NCI-H774 (cell line): ENCODE measurements at places on chromosomes 2 and 18.

- DNase-seq: no peak
Measured at GRCh38 chr2:107669335-107669734, 157.4 kb upstream of the RGPD4 start.

DNA sequence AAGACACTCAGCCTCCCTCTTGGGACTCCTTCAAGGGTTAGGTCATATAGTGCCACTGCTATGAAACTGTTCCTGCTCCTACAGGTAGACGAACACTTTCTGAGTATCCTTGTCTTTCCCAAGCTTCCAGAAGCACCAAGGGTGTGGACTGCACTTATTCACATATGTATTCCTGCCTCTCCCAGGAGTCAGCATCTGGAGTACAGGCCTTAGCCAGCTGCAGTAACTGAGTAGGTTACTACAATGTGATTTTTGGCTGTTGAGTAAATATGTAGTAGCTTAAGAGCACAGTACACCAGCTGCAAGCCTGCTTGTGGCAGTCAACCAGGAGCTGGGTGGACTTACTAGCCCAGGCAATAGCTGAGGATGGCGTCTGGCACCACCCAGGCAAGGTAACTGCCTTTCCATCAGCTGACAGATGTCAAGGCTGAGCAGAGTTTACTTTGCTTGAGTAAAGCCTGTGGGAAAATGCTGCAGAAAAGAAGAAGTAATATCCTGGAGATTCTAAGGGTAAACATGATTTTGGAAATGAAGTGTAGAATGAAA is 14.0 kb upstream of the SCLY start:
- no peak for DNase-seq

DNA sequence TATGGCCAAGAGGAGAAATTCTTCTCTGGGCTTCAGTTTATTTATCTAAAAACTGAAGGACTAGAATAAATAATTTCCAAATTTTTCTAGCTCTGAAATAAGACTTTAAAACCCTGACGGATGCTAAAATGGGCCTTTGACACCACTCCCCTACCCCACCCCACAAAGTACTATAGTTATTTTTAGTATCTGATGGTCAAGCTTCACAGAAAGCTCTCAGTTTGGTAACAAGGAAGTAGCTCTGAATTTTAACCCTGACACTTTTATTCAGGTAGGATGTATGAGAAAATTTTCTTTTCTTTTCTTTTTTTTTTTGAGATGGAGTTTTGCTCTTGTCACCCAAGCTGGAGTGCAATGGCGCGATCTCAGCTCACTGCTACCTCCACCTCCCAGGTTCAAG is 2.4 kb downstream of the RBKS start:
- DNase-seq: no peak

GRCh38 chr18:3877678-3878077 is 427.7 kb downstream of the TGIF1 start:
- DNase-seq: no peak

- DNase-seq: no peak
Measured at GRCh38 chr18:22988208-22988607, 55.1 kb downstream of the RBBP8 start.

- peak; percentile 20 for DNase-seq
Measured at GRCh38 chr2:101518578-101519492, 43.9 kb upstream of the RFX8 start.

GRCh38 chr2:223846515-223846914 is 9.1 kb upstream of the AP1S3 start:
- DNase-seq: no peak

DNA sequence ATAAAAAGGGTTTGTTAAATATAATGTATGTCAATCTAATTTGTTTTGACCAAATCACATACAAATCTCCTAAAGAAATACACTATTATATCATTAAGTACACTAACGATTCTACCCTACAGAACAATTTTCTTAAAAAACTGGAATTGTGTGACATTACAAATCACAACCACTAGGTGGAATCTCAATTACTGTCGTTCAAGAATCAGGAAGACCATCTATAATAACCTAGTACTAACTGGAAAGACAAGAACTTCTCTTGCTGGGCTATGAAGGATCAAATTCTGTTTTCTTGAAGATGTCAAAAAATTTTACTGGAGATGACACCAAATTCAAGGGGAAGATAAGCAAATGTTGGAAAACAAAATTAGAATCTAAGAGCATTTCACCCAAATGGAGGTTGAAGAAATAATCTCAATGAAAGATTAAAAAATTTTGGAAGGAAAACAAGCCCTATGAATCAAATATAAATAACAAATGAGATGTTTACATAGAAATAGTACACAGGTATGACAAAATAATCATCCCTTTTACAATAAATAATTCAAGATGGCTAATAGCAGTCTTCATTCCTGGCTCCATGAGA is 110.9 kb downstream of the STK39 start:
- no peak for DNase-seq

DNA sequence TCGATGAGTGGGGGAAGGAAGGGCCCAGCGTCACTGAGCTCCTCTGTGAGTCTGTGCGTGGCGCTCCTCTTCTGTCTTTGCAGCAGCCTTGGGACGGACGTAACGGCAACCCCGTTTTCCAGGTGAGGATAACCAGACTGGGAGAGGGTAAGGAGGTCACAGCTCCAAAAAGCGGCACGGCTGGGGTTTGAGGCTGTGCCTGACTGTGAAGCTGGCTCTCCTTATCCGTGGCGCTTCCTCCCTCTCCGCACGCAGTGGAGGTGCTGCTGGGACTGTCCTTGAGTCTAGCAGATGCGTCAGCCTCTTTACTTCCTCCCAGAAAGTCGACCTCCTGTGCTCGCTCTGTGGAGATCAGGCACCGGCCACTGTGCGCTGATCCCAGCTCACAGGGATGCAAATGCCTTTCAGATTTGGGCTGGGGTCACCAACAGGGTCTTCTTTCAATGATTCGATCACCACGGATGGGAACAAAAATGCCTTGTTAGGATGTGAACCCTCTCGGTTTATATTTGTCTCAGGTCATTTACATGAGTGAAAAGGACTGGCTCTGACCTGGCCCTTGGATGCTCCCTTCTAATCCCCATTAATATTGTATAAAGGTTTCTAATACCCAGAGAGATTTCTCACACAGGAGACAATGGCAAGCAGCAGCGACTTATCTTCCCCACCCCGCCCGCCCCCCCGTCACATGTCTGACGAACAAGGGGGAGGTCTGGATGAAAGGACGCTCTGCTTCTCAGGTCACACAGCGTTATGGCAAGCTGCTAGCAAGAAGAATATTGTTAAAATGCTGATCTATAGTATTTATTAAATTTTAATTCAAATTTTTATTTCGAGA is 30.1 kb upstream of the E2F6 start:
- no peak for DNase-seq

GRCh38 chr2:46589356-46589755 is 110.0 kb downstream of the TMEM247 start:
- DNase-seq: no peak

DNA sequence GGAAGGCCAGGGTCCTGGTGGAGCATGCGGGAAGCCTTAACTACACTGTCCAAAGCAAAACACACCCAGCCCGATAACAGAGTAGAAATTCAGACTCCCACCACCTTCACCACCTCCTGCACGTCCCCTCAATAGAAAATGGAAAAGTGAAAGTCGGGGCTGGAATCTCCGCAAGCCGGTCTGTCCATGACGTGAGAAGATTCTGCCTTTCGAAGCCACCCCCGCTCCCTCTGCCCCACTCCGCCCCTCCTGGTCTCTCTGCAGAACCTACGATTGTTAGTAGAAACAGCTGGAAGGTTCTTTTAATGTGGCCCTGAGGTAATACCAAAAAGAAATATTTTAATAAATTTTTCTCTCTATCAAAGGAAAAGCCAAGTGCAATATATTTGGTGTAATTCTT is 116.4 kb downstream of the GBX2 start:
- DNase-seq: no peak

GRCh38 chr2:136448432-136448831 is 316.9 kb upstream of the THSD7B start:
- peak; percentile 43 for DNase-seq

DNA sequence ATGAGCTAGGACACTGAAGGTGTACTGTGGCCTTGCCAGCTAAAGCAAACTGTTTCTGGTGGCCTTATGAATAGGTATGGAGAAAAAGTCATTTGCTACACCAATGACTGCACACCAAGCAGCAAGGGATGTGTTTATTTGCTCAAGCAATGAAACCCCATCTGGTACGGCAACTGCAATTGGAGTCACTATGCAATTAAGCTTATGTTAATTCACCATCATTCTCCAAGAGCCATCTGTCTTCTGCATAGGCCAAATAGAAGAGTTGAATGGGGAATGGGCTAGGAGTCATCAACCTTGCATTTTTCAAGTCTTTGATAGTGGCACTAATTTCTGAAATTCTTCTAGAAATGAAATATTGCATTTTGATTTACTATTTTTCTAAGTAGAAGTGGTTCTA is 372.0 kb downstream of the KCNJ3 start:
- no peak for DNase-seq

DNA sequence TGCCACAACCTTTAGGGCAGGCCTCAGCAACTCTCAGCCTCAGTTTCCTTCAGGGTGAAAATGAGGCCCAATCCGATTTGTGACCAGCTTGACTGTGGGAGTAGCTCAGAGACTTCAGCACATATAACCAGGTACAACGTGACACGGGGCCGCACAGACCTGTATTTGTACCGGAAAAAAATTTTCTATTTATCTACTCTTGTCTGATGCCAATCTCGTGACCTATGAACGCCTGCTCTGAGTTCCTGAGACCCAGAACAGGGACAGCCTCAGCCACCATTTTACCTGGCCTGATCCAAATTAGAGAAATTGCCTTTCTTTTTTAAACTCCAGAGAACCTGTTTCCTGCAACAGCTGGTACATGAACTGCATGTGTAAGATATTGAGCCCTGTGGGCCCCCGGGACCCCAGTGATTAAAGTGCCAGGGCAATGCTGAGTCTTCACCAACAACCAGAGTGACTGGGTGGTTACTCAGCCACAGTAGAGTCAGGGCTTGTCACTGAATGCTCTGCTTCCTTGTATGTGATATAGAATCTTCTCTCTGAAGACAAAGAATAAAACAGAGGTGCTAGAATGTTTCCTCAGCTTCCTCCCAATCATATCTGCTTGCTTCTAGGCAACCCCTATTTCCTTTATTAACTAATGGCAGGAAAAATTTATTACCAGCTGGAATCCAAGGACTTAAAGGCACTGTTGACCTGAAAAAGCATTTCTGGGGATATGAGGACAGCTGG is 47.8 kb upstream of the FZD7 start:
- DNase-seq: no peak

- DNase-seq: no peak
Measured at GRCh38 chr2:67246791-67247190, 150.3 kb upstream of the ETAA1 start.

GRCh38 chr2:55871637-55872036 is 51.9 kb downstream of the EFEMP1 start:
- DNase-seq: no peak

DNA sequence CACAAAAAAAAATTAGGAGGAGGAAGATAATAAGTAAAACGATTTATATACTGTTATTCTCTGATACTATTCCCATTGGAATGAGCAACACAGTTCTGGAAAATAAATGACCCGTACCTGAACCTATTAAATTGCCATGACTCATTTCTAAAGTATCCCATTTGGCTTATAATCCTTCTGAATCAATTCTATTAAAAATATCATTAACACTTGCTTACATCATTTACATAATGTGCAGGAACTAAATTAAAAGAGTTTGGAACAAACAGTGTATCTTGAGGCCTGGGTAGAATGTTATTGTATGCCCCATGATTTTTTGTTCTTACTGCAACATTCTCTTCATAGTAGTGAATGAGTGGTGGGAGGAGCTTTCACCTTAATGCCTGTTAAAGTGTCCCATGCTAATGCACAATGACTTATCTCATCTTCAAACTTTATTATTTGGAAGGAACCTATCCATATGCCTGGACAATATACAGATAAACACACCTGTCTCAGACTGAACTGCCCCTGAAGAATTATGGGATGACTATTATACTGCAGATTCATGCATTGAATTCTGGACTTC is 549.9 kb upstream of the ACVR2A start:
- DNase-seq: no peak

- no peak for DNase-seq
Measured at GRCh38 chr2:130152816-130153595, 8.1 kb upstream of the CCDC74B start.

- DNase-seq: no peak
Measured at GRCh38 chr2:121130301-121130850, 154.6 kb downstream of the TFCP2L1 start.

- DNase-seq: no peak
Measured at GRCh38 chr2:39782591-39782990, 3.5 kb upstream of the THUMPD2 start.

DNA sequence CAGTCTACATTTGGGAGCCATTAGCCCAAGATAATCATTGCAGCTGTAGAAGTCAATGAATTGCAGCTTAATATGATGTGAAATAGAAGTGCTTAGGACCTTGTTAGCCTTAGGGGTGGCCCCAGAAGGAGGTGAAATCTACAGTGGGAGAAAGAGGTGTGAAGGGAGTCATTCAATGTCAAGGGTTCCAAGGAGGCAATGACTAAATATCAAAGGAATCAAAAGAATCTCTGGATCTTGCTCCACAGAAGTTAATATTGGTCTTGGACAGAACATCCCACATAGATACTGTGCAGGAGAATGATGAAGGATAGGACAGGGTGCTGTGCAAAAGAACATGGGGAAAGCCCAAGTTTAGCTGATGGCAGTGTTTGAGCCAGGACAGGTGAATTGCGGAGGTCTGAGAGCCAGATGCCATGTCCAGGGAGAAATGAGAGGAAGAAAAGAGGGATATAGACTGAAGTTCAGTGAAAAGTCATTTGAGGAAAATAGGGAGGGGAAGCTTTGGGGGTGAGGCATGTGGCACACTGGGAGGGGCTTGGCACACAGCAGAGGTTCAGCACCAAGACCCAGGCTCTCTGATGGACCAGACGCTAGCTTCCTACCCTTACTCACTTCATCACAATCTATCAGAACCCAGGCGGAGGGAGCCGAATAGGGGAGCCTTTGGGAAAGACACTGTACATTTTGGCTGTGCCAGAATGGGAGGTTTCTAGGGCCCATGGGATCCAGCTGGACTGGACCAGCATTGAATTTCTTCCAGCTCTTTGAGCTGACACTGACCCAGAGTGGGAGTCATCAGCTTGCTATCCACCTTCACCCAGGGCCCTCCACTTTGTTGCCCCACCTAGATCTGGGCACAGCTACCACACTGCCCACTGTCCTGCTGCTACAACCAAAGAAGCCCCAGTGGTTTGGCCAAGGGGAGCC is 2.2 kb downstream of the IL1F10 start:
- no peak for DNase-seq

DNA sequence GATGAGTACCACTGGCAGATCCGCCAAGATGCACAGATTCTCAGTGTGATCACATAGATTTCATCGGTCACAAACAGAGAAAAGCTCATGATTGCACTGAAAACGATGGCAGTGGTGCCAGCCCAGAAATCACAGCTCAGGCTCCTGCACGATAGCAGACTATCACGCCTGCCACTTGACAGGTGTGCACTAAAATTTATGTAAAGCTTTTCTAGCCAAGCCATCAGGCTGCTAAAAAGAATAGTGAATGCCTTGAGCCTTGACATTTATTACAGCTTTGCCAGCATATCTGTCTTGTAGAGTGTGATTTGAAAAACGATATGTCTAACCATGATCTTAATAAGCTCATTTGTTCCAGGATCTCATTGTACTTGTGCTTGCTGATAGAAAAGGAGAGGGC is 409.5 kb upstream of the CWC22 start:
- peak; percentile 2 for DNase-seq
